ENCODE measurements at places on chromosomes 12 and 14.

DNA sequence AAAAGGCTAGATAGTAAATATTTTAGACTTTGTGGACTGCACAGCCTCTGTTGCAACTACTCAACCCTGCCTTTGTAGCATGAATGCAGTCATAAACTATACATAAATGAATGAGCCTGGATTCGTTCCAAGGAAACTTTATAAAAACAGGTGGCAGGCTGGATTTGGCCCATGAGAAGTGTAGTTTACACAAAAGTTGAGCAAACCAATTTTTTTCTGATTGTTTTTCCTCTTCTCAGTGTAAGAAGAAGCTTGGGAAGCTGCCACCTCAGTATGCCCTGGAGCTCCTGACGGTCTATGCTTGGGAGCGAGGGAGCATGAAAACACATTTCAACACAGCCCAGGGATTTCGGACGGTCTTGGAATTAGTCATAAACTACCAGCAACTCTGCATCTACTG lies 9.5 kb downstream of the OAS1 start:
- no peak for DNase-seq

DNA sequence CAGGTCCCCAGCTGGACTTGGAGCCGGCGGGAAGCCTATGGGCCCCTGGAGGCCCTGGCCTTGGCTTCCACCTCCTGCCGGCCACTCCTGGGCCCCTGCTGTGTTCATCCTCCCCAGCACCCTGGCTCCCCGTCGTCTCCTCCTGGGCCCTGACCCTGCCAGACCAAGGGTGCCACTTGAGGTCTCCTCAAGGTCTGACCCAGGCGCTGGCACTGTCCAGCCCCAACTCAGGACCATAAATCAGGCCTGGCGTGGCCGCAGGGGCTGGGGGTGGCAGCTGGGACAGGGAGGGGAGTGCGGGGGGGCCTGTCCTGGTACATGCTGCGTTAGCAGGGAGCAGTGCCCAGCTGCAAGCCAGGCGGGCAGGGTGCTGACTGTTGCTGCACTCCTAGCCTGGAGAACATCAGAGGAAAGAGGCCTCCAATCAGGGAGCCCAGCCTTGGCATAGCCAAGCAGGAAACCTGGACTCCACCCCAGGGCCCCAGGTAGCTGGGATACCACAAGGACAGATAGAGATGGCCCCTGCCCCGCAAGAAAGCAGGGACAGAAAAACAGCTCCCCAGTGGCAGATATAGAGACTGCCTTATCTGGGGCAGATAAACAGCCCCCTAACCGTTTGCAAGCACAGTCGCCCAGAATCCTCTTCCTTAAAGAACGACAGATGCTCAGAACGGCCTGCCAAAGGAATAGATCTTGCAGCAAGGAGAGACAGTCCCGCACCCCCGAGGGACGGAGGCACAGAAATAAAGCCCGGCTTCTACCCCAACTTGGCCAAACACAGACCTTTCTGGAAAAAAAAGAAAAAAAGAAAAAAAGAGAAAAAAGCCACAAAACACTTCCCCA lies 6.5 kb upstream of the ATG101 start:
- no peak for DNase-seq

DNA sequence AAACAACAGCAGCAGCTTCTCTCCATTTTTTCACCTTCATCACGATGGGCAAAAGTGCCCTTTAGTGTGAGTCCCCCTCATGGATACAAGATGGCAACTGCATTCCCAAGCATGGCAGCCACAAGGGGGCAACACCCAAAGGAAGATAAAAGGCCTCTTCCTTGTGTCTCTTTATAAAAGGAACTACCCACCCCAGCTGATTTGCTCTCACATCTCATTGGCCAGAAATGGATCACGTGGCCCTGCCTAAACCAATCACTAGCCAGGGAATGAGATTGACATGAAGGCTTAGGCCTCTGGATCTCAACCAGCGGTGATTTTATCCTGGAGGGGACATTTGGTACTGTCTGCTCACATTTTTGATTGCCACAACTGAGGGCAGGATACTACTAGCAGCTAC lies 21.9 kb upstream of the IFT81 start:
- DNase-seq, result peak; percentile 68

DNA sequence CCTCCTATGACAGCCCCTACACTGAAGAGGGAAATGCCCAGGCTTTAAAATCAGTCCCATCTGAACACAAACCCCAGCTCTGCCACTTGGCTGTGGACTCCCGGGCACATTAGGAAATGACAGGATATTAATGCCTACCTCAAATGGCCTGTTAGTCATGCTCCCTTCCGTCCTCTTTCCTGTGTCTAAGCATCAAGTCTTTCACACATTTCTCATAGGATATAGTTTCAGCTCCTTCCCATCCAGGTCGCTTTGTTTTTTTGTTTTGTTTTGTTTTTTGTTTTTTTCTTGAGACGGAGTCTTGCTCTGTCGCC lies 16.1 kb downstream of the PLEK2 start:
- DNase-seq, result no peak

DNA sequence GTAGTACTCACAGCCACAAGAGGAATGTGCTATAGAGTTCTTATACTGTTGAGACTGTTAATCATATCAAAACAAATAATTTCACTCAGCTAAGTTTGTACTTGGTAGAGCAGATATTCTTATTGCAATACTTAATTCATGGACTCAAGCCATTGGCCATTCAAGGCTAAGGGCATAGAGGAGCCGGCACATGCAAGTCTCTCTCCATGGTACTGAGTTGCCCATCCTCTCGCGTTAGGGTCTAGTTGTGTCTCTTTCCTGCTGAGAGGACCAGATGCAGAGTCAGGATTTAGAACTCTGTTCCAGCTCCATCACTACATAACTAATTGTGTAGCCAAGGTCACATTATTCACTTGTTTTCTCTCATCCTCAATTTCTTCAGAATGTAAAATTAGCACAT lies 14.4 kb upstream of the TUNAR start:
- DNase-seq, result peak; percentile 47

DNA sequence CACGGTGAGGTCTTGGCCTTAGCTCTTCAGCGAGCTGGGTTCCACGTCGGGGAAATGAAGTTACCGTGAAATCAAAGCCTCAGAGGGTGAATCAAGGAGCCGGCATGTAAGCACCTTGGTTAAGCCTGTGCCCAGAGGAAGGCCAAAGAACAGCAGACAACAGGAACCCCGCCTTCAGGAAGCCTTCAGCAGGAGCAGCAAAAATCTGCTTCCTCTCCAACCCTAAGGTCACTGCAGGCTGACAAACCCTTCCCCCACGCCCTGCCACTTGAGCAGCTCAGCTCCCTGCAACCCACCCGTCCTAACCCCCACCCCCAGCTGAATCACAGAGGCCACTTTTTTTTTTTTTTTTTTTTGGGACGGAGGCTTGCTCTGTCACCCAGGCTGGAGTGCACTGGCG lies 72.9 kb upstream of the LTA4H start:
- no peak for DNase-seq

GRCh38 chr14:68146818-68147217 lies 327.2 kb downstream of the RAD51B start:
- DNase-seq, result no peak

- peak; percentile 64 for DNase-seq
These were observed 33.6 kb upstream of the HNF1A start for GRCh38 chr12:120944645-120945217.

- no peak for DNase-seq
These were observed 11.8 kb upstream of the PLEKHG3 start for GRCh38 chr14:64692189-64692985.

GRCh38 chr14:21039585-21040369 lies 2.4 kb upstream of the RNASE7 start:
- peak; percentile 65 for DNase-seq

DNA sequence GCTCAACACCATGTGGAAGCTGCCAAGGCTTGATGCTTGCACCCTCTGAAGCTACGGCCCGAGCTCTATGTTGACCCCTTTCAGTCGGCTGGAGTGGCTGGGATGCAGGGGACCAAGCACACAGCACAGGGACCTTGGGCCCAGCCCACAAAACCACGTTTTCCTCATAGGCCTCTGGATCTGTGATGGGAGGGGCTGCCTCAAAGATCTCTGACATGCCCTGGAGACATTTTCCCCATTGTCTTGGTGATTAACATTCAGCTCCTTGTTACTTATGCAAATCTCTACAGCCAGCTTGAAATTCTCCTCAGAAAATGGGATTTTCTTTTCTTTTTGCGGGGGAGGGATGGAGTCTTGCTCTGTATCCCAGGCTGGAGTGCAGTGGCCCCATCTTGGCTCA lies 46.3 kb downstream of the MON2 start:
- no peak for DNase-seq

- peak; percentile 51 for DNase-seq
These were observed 174.5 kb downstream of the TTC7B start for GRCh38 chr14:90641615-90642243.

Data from neural progenitor cell (in vitro differentiated cells).